ENCODE measurements at places on chromosomes 6 and 20. TPM values are rescaled to one million over a fixed set of nuclear protein-coding genes. Genes with fewer than 3 reads are reported as not detected.
A peak's percentile ranks its signal among the peaks of the same experiment; 100 is the strongest.

The TTK gene
- 27.1 TPM for total RNA-seq

DNA sequence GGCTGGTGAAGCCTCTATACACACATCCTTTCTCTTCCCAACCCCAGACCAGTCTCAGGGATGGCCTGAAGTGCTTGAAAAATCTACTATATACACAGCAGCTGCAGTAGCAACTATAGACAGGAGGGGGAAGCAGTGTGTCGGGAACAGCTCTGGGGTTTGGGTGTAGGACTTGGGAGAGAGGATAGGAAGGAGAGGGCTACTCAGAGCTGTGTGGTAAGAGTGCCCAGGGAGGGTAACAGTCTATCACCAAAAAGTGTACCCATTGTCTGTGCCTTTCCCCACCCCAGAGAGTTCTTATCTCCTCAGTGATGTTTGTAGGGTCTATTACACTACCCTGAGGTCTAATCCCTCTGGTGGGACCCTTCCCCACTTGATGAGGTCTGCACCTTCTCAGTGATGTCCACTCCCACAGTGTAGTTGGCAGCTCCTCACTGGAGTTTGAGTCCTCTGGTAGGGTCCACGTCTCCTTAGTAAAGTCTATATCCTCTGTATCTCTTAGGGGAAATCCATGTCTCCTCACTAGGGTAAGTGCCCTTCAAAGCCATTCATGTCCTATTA lies 1.5 kb upstream of the GGT7 start:
- peaks cover 51% of the 10 kb centered on the region for H3K4me1 ChIP-seq
- H3K36me3 ChIP-seq = peaks cover 2% of the 10 kb centered on the region
- peak overlapping the region; percentile 68 for H3K4me3 ChIP-seq
- peak overlapping the region; percentile 74 for H3K27ac ChIP-seq
- H3K27me3 ChIP-seq = peaks cover 2% of the 10 kb centered on the region
- peak; percentile 54 for DNase-seq

The ANKRD66 gene
- not detected for total RNA-seq

GRCh38 chr6:16540804-16541752 lies 220.2 kb downstream of the ATXN1 start:
- H3K27me3 ChIP-seq = no peaks in the 10 kb centered on the region
- no peak overlapping the region for H3K4me3 ChIP-seq
- peaks cover 2% of the 10 kb centered on the region for H3K4me1 ChIP-seq
- no peak for DNase-seq

DNA sequence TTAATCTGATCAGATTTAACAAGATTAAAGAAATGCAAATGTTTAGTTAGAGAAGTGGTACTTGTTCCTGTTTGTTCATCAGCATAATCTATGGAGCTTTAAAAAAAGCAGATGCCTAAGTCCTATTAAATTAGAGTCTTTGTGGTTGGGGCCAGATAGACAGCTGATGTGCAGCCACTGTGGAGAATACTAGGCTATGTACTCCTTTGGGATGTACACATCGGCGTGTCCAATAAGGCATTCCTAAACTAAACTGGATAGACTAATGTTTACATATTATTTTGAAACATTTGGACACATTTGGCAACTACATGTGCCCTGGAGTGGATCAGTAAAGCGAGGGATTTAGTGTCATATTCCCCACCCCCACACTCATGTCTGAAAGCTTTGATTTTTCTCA lies 459.5 kb downstream of the LMBRD1 start:
- H3K27me3 ChIP-seq = no peaks in the 10 kb centered on the region
- H3K4me1 ChIP-seq = no peaks in the 10 kb centered on the region
- DNase-seq = no peak
- H3K27ac ChIP-seq = no peak overlapping the region

The HSPA1L gene
- total RNA-seq = 3.3 TPM

DNA sequence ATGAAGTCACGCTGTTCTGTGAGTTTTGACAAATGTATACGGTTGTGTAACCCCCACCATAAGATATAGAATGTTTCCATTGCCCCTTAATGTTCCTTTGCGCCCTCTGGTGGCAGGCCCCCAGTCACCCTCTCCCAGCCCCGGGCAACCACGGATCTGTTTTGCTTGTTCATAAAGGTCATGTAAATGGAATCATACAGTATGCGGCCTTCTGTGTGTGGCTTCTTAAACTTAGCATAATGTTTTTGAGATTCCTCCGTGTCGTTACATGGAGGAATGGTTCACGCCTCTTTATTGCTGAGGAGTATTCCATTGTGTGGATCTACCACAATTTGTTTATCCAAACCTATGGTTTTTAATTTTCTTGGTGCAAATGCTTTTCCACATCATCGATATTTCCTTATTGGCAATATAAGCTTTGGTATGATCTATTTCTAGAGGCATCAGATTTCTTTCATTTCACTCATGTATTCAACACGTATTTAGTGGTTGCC lies 28.4 kb downstream of the LYRM2 start:
- no peak overlapping the region for H3K4me3 ChIP-seq
- H3K27me3 ChIP-seq = no peaks in the 10 kb centered on the region
- peaks cover 19% of the 10 kb centered on the region for H3K4me1 ChIP-seq
- H3K27ac ChIP-seq = no peak overlapping the region

The ZFP57 gene
- total RNA-seq = 13.5 TPM

The SMOC2 gene
- total RNA-seq = not detected

The SAMD5 gene
- total RNA-seq = not detected

The TMC2 gene
- total RNA-seq = not detected

Measured in activated naive CD8-positive, alpha-beta T cell treated with anti-CD3 and anti-CD28 coated beads, Interleukin-2, amount 10 ng/mL, durations not matched to agents 7 days and 5 days (primary cell).